ENCODE measurements at places on chromosomes 2 and 18.
A peak's percentile ranks its signal among the peaks of the same experiment; 100 is the strongest.

DNA sequence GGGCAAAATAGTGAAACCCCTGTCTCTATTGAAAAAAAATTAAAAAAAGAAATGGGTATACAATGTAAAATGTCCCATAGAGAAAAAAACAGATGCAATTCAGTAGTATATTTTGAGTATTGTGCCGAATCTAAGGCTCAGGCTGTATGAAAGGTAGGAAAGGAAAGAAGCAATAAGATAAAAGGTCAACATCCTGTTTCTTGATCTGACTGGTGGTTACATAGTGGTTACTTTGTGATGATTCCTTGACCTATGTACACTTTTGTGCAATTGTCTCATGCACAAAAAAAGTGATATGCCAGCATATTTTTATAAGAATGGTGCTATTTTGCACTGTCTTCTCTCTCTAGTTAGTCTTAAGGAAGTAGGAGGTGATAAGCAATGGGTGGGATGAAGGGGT, 1333.7 kb upstream of the TMEFF2 start:
- no peak for DNase-seq

DNA sequence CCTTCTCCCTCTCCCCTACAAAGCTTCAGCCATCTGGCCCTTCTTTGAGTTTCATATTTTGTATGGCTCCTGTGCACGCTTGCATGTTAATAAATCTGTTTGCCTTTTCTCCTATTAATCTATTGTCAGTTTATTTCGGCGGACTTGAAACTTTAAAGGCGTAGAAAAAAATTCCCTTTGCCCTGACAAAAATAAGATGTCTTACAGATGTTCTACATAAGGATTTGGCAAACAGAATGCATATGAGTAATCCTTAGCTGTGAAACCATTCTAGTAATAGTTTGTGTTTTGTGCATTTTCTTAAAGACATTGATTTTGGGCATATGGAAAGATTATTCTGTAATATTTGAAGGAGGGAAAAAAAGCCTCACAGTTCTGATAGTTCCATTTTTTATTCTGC, 15.0 kb upstream of the BMPR2 start:
- no peak for DNase-seq

DNA sequence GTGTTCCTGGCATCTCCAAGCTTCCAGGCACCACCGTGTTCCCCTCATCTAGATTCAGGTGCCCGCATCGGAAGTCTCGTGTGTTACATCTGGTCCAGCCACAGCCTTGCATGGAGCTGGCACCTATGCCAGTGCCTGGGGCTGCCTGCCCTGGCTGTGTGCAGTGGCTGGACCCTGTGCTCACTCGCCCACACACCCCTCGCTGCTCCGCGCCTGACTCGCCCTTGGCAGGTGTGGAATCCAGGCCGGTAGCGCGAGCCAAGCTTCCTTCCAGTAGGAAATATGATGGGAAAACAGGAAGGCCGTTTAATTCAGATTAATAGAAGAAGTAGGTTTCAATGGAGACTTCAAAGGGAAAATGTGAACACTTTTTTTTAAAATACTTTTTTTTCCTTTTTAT, 78.0 kb downstream of the PTPN4 start:
- DNase-seq = no peak

DNA sequence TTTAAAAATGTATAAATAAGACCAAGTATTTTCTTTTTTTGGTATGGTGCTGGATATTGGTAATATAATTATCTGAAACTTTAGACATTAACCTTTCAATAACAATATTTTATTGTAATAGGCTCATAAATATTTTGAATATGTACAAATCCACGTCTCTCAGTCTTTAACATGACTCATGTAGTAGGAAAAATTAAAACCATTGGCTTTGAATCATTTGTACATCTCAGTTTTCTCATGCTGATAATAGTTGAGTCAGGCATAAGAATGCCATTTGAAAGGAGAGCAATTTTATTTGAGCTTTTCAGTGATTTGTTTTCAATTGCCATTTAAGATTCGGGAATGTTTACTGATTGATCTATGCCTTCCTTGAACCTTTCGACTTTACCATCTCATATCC, 364.8 kb downstream of the TGIF1 start:
- DNase-seq = peak; percentile 54

GRCh38 chr2:176130147-176130956, 847 bp downstream of the HOXD8 start:
- no peak for DNase-seq

DNA sequence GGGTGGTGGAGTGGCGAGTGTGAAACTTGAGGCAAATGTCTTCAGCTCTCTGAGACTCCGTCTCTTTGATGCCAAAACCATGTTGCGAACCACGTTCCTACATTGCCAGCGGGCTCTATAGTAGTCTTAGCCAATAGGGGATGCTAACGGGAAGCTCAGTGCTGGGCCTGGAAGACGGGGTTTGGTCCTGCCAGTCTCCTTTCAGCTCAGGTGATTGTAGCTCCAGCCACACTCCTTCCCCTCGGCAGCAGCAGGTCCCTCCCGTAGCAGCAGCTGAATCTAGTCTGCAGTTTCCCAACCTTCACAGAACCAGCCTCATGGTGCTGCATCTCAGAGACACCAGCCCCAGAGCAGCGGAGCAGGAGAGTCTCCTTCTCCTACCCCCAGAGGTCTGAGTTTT, 109.7 kb downstream of the TFCP2L1 start:
- DNase-seq = no peak

DNA sequence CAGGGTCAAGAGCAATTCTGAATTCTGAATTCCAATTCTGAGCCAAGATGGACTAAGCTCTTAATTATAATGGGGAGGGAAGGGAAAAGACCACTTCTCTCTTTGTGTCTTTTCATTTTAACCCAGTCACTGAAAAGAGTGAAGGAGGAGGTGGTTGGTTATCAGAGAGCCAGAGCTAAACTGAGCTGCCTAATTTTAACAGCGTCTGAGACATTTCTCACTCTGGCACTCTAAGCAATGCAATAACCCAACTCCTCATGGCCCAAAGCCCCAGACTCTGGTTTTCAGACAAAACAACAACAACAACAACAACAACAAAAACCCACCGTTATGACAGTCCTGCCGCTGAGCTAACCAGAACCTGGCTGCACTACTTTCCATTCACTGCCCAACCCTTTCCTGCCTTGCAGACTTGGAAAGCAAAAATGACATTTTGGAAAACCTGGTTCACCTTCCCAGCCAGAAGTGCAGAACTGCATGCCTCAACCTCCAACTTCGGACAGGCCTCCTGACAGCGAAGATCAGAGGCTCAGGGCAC, 1.0 kb downstream of the CHST10 start:
- DNase-seq = peak; percentile 0

DNA sequence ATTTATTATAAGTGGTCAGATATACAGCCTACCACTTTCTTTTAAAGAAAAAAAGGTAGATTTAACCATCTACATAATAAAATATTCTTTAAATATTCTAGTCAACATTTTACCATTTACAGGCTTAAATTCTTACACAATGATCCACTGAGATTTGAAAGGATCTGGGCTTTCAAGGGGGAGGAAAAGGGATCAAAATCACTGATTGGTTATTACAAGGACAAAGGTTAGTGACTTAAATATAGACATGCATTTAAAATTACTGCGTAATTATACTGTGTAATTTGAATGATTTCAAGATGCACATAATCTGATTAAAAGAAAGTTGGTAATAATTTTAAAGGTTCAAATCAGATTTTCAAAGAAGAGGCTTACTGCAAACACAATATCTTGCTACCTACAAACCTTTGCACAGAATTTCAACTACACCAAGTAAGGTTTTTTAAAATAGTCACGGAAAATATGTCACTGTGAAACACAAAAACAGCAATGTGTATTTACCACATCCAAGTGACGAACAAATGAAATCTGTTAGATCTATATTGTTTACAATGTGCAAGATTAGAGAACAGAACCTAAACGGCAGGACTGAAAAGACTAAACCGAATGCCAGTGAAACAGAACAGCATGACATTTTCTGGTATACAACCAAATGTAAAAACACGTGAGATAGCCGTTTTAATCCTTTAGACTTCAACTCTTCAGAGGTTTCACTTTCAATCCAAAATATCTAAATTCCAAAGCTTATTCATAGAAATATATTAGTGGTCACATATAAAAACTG, 40.8 kb downstream of the RTN4 start:
- no peak for DNase-seq

DNA sequence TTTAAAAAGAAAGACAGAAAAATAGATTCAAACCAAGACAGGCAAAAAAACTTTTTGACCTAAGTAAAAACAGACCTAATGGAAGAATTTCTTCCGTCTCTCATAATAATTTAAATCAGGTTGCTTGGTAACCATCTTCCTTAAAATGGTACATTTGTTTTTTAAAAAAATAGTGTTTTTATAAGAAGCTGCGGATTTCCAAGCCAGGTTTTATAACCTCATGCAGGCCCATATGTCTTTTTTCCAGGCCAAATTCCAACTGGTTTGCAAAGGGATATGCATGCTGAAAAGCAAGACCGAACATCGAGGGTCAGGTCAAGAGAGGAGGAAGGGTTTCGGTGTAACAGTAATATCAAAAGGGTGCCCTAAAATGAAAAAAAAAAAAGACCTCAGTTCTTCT, 172.9 kb downstream of the MAIP1 start:
- no peak for DNase-seq

GRCh38 chr2:218924757-218925156, 34.7 kb upstream of the CDK5R2 start:
- DNase-seq = no peak

DNA sequence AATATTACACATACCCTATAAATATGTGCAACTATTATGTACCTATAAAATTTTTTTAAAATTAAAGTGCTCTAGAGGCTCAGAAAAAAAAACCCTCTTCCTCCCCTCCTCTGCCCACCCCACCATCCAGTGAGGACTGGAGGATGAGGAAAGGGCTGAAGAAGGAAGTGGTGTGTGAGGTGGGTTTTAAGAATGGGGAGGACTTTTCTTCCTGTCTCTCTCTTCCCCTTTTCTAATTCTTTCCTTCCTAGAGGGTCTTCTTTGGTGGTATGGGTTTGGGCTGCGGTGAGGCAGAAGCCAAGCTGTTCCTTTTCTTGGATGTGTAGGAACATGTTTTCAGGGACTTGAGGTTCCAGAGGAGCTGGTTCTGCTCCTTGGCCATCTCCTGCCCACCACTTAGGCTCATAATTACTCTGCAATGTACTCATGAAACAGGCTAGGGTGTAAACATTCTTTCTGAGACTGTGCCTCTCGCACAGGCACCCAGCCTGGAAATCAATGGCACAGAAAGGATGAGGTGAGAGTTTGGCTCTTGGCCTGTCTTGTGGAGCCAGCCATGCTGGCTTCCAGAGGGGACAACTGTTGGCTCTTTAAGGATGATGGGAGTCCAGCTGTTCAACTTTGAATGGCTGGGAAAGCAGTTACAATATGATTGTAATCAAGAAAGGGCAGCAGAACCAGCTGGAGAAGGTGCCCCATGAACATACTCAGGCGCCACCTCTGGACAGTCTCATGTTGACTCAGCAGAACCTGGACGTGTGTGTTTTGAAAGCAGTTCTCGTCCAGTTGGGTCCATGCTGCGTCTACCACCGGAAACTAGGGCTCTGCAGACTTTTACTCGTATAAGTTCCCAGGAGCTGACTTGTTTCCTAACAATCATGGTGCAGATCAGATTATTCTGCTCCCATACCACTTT, 38.3 kb downstream of the IL1RL2 start:
- no peak for DNase-seq

- no peak for DNase-seq
Observed at GRCh38 chr18:74411475-74411874, 45.6 kb downstream of the DIPK1C start.

- no peak for DNase-seq
Observed at GRCh38 chr2:4518596-4518995, 815.2 kb downstream of the DCDC2C start.

DNA sequence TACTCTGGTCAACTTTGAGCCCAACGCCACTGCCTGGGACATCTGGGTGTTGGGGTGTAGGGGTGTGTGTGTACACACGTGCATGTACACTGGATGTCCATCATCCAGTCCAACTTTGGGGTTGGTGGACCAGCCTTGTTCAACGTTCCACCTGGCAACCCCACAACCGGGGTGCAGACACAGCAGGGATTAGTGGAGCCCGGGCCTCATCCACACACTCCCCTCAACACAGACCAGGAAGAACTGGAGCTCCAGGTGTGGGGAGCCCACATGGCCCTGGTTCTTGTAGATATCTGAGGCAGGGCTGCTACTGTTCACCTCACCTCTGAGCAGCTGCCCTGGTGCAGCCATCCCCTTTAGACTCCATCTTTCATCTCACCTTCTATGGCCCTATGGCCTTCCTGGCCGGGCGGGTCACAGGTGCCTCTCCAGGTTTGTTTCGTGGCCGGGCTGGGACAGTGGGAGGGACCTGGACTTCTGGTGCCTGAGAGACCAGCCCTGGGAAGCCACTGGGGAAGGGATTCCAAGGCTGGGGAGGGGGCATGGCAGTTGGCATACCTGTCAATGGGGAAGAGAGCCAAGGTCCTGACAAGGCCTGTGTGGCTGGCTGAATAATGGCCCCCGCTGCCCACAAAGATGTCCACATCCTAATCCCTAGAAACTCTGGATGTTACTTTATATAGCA, 7.5 kb downstream of the NEU2 start:
- no peak for DNase-seq

- peak; percentile 31 for DNase-seq
Observed at GRCh38 chr2:26846334-26847306, 1.3 kb upstream of the DPYSL5 start.

- peak; percentile 6 for DNase-seq
Observed at GRCh38 chr2:148888986-148889385, 14.0 kb downstream of the KIF5C start.

DNA sequence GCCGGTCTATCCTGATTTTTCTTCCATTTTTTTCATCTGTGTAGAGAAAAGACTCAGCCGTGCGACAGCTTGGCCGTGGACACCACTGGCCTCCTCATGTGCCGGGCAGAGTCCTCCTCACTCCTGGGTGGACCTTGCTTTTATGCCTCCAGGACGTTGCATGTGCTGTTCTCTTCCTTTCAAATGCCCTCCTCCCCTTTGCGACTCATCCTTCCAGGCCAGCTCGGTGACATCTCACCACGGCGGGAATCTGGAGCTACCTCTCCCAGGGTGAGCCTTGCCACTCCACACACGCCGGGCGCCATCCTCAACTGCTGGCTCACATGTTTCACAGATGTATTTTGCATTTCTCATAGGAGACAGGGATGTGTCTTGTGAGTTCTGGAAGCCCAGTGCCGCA, 198.5 kb upstream of the HDAC4 start:
- DNase-seq = no peak

DNA sequence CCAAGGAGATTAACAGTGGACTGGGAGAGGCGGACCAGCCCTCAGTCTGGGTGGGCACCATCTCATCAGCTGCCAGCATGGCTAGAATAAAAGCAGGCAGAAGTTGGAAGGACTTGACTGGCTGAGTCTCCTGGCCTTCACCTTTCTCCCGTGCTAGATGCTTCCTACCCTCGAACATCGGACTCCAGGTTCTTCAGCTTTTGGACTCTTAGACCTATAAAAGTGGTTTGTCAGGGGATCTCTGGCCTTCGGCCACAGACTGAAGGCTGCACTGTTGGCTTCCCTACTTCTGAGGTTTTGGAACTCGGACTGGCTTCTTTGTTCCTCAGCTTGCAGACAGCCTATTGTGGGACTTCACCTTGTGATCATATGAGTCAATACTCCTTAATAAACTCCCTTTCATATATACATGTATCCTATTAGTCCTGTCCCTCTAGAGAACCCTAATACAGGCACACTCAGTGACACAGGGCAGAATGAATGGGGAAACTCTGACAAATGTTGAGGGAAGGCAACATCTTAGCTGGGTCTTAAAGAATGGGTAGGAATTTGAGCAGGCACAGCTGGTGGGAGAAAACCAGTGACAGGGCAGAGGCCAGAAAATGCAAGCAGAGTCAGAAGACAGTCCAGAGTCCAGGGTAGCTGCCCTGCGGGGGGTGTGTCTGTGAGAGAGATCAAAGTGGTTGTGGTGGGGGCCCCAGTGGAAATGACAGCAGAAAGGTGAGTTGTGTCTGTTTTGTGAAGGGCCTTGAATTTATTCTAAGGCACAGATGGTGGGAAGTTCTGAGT, 108.1 kb upstream of the CD302 start:
- DNase-seq = no peak

Data from astrocyte (in vitro differentiated cells and primary cell).